Tibial nerve (tissue), 4 donors: ENCODE measurements at places on chromosomes 12 and 14. TPM values are rescaled to one million over a fixed set of nuclear protein-coding genes. Genes with fewer than 3 reads are reported as not detected.

DNA sequence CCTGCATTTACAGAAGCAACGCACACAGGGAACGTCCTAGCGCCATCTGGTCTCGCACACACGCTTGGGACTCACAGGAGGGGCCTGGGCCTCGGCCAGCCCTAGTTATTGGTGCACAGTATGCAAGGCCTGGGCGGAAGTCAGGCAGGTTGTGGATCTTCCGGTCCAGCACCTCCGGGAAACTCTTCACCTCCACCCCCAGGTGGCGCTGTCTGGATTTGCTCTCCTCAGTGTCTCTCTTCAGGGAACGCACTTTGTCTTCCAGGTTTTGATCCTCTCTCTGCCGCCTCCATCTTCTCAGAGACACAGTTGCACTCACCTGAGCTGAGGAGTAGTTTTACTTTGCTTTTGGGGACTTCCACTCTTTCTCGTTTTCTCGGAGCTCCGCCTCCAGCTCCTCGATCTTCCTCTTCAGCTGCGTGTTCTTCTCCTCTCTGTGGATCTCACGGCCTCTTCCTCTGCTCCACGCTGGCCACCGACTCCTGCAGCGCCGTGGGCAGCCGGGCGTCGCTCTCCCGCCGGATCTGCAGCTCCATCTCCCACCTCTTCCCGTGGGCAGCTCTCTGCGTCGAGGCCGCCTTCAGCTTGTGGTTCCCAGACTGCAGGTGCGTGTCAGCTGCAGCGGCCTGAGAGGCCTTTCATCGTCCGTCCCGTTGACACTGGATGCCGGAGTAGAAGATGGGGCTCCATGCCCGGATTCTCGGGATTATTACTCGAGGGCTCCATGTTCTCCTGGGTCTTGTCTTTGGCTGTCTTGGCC lies 933.8 kb downstream of the TMEM121 start:
- DNase-seq, result no peak

- no peak for DNase-seq
Observed at GRCh38 chr14:39055786-39056474, 47.1 kb downstream of the SEC23A start.

- DNase-seq, result peak; percentile 51
Observed at GRCh38 chr14:58747181-58747580, 109.4 kb downstream of the DACT1 start.

DNA sequence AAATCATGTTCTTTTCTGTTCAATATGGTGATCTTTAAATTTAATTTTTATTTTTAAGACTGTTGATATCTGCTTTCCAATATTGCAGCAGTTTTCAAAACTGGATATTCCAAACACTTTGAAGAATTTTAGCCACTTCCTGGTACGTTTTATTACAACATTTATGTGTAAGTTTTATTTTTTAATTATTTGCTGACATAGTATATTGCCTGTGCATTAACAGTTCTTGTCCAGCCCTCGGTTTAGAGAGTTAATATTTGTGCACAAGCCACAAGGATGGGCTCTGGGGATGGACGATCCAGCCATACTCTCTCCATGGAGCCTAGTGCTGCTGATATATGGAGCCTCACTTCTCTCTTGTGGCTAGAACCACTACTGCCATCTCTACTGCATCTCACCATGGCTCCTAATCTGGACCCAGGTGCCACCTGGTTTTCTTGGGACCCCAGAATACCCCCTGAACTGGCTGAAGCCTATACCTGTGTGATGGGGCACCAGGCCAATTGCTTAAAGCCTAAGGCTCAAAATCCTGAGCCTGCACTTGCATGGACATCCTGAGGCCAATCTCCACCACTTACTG lies 262.5 kb downstream of the RASSF9 start:
- DNase-seq, result no peak

DNA sequence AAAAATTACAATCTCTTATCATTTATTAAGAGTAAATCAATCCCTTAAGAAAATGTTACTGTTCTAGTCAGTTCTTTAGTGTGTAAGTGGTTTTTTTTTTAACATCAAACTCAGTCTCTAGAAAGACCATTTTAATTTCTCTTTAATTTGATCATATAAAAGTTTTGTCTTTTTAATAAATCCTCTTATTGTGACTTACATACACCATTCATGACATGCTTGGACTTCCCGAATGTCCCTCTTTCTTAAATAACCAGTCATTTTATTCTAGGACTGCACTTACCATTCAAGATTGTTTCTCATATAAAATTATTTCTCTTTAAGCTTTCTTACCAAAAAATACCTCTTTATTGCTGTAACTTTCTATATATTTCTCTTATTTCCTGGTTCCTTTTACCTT lies 60.8 kb upstream of the EVL start:
- no peak for DNase-seq

DNA sequence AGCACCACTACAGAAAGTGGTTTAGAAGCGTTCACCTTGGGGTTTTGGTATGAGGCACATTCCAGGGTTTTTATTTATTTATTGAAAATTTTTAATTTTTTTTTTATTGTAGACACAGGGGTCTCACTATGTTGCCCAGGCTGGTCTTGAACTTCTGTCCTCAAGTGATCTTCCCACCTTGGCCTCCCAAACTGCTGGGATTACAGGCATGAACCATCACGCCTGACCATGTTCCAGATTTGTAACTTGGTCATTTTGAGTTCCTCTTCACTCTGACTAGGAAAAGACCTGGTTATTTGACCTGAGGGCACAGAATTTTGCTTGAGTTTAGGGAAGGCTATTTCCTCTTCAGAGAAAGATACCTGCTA lies 3.1 kb downstream of the MLEC start:
- no peak for DNase-seq

- DNase-seq, result no peak
Observed at GRCh38 chr12:107660235-107660634, 25.4 kb upstream of the PWP1 start.

DNA sequence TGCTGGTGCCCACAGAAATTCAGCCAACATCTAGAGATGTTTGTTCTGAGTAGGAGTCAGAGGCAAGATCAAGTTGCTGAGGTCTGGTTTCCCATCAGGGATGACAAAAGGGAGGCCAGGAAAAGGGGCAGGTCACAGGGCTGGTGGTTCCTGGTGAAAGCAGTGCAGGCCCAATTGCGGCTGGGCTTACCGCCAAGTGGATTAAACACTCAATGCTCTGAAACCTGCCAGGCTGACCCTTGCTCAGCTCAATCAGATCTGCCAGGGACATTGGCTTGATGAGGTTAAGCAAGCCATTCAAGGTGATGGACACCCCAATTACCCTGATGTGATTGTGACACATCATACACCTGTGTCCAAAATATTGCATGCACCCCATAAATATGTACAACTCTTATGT lies 5.5 kb upstream of the OAS1 start:
- no peak for DNase-seq

DNA sequence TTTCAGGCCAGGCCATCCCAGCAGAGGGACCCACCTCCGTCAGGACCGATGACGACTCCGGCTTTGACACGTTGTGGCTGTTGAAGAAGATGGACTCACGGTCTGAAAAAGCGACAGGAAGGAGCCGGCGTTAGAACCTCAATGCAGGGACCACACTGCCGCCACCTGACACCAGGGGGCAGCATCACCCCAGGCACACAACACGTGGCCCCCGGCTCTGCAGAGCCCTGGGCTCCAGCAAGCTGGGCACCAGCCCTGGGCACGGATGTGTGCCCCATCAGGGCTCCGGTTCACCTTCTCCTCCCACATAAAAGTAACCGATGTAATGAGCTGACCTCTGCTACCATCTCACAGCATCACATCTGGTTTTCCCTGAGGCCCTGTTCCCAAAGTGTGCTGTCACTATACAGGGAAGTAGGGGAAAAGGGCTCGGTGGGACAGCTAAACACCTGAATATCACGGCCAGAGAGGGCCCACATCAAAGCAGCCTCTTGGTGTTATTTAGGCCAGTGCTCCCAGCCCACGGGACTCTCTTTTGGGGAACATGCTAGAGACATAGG lies 29.0 kb downstream of the CHGA start:
- DNase-seq, result peak; percentile 85

- no peak for DNase-seq
Observed at GRCh38 chr14:65824285-65824977, 411.9 kb downstream of the FUT8 start.

GRCh38 chr12:128098730-128099129 lies 168.2 kb upstream of the TMEM132C start:
- DNase-seq, result no peak

DNA sequence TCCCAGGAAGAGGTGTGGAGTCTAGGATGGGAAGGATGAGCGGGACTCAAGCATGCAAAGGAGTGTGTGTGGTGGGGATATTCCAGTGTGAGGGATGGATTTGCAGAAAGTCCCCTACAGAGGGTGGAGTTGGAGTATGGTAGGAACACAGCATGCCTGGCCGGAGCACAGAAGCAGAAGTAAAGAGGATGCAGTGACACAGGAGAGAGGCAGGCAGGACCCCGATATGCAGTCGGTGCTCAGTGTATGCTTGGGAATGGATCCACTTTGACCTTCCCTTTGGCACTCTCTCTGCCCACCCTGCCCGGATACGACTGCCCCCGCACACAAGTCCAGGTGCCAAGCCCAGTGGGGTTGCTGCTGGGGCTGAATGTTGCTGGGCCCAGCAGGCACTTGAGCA lies 21.3 kb downstream of the WSCD2 start:
- DNase-seq, result no peak

- DNase-seq, result no peak
Observed at GRCh38 chr12:11563785-11564739, 85.4 kb upstream of the ETV6 start.

DNA sequence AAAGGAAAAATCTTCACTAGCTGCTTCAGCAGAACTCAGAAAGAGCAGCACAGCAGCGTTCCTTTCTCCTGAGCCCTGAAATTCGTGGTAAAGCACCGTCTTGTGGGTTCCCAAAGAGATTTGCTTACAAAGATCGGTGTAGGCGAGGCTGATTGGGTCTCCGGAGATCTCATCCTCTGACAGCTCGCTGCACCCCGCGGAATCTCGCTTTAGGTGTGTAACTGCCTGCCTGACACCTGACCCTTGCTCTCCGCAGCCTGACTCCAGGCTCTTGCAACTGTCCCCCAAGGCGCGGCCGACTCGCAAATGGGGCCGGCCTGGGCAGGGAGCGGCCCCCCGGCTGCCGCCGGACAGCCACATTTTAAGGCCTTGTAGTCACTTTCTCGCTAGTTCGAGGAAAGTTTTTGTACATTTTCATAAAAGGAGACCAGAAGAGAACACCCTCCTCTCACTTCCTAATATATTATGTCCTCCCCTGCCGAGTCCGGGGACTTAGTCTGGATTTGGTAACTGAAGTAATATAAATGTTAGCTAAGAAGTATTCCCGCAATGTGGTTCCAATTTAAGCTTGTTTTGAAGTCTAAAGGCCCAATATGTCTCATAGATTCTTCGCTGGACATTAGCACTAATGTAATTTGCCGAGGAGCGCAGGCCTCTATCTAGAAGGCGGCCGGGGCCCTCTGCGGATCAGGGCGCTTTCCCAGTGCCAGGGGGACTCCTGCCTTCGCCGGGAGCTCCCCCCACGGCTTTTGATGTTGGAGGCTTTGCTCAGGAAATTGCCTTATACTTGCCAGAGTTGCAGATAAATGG lies 177.3 kb upstream of the CDKN3 start:
- DNase-seq, result no peak

DNA sequence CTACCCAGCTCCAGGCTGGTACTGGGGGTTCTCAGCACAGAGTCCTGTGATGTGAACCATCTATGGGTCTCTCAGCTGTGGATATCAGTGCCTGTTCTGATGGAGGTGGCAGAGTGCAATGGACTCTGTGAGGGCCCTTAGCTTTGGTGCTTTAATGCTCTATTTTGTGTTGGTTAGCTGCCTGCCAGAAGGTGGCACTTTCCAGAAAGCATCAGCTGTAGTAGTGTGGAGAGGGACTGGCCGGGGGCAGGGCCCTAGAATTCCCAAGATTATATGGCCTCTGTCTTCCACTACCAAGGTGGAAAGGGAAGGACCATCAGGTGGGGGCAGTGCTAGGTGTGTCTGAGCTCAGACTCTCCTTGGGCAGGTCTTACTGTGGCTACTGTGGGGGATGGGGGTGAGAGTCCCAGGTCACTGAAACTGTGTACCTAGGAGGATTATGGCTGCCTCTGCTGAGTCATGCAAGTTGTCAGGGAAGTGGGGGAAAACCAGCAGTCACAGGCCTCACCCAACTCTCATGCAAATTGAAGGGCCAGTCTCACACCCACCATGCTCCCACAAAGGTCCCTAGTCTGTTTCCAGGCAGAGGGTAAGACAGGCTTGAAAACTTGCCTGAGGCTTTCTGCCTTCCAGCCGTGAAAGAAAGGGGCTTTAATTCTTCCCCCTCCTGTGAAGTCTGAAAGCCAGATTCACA lies 878.1 kb downstream of the C12orf50 start:
- DNase-seq, result no peak

DNA sequence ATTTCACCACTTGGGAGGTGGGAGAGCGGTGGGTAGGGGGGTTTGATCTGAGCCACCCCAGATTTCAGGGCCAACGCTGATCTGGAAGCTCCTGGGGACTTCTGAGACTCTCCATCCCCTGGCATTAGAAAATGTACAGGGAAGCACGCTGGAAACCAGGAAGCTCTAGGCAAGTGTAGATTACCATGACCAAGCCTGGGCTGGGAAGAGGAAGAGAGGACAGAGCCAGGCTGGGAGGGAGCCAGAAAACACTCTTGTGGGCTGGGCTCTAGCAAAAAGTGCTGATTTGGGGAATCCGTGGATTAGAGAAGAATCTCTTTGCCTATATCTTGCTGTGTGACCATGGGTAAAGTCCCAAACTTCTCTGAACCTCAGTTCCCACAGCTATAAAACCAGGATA lies 236.7 kb downstream of the BCL11B start:
- DNase-seq, result peak; percentile 59

GRCh38 chr14:31955936-31956579 lies 121.0 kb upstream of the ARHGAP5 start:
- no peak for DNase-seq

DNA sequence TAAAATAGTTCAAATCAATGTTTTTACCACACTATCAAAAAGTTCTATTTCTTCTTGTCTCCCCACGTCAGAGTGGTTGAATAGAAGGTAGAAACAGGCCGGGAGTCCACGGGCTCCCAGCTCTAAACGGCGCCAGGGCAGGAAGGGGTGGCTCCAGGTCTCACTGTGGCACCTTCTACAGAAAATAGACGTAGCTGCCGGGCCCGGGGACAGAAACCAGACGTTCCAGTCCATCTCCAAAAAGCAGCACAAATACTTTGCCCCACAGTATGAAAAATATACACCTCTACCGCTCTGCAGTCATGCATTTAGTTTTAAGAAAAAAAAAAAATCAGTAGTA lies 30.9 kb downstream of the CCNK start:
- no peak for DNase-seq

DNA sequence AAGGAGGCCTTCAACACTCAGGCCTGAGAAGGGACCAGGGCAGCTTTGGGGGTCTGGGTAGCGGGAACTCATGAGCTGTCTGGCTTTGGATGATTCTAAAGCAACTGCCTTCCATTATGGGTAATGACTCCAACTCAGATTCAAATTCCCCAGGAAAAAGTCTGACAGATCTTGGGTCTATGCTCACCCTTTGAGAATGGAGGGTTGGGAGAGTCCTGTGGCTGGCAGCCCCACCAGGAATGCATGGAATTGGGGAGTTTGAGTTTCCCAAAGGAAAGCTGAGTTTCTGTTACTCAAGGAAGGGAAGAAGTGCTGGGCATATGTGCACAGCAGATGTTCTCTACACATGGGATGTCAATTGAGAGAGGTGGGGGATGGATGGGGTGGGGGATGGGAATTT lies 22.4 kb upstream of the LTBP2 start:
- no peak for DNase-seq

Gene MYF6
- not detected for total RNA-seq

Gene OLR1
- 1.8 TPM for total RNA-seq

Gene ACRBP
- 1.8 TPM for total RNA-seq

Gene ATXN7L3B
- 17.7 TPM for total RNA-seq

Gene KCNH3
- total RNA-seq, result not detected

Gene WNT1
- not detected for total RNA-seq

Gene CIDEB
- total RNA-seq, result 9.4 TPM

Gene C3AR1
- total RNA-seq, result 7.1 TPM

Gene CHGA
- not detected for total RNA-seq

Gene HOXC9
- total RNA-seq, result 6.7 TPM

Gene MMP17
- 42.3 TPM for total RNA-seq
